NCI-H69 (cell line): ENCODE measurements at places on chromosomes 13 and 19.

- DNase-seq = no peak
These were observed 16.7 kb downstream of the ZIC2 start for GRCh38 chr13:99998261-99998660.

GRCh38 chr13:110471156-110471832 is 90.2 kb downstream of the RAB20 start:
- DNase-seq = no peak

DNA sequence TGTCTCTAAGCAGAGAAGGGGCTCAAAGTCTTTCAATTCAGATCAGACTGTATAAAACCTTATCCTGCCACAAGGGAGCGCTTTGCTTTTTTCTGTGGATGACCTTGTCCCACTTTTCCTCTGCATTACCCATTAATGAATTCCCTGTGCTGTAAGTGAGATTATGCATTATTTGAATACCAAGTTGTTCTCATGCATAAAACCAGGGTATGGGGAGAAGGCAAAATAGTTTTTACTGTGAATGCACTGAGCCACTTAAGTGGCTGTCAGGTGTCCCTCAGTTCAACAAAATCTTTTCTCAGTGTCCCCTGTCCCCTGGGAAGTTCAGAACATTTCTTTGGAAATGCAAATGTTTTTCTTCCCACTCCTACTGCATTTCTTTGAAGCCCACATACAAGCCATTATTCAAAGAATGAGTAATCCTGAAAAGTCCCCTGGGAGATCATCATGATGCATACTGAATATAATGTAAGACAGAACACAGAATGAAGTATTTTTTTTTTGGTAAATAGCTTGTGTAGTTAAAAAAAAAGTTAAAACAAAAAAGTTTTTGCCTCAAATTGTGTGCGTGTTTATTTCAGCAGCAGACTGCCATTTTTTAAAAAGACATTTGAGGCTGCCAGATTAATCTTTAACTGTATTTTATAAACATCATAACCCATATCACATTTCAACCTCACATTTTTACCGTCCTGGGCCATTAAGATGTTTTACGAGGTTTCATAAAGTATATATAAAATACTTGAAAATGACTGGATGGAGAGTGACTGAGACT is 506.7 kb upstream of the PCDH9 start:
- DNase-seq = peak; percentile 78

- no peak for DNase-seq
These were observed 211.0 kb downstream of the SLC7A1 start for GRCh38 chr13:29384466-29384865.

DNA sequence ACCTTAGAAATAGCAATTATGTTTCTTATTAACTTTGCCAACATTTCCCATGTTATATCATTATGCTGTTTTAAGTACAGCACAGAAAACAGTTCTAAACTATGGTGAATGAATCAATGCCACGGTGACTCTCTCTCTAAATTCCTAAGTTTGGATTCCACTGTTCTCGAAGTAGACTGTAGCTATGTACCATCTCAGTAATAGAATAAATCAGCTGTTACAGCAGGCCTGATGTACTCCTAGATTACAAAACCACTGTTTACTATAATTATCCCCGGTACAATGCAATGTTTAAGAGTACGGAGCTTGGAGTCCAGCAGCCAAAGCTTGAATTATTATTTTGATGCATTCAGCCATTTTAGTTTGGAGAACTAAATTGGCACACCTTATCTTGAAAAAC is 476.3 kb upstream of the SLITRK1 start:
- DNase-seq = peak; percentile 32

DNA sequence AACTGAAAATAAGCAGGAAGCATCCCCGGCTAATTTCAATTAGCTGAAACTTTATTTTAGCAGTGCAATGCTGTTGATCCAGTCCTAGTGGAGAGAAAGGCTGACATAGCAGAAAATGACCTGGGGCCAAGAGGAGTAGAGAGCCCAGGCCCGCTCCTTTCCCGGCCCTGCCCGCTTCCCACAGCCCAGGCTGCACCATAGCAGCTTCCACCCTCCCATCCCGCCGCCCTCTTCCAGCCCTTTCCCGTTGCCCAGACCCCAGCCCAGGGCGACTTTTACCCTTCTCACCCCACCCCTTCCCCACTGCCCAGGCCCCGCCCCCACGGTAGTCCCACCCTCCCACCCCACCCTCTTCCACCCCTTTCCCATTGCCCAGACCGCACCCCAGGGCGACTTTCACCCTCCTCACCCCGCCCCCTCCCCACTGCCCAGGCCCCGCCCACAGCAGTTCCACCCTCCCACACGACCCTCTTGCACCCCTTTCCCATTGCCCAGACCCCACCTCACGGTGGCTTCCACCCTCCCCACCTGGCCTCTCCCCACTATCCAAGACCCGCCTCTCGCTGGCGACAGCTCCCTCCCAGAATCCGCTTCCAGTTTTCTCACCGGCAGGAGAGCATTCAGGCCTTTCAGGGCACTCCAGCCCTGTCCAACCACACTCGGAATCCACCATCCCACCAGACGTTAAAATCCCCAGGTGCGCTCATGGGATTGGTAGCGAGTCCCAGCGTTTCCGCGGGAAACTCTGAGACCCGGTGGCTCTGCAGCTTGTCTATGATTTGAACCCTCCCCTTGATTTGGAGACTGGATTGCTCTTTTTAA is 8.3 kb downstream of the ZNF160 start:
- DNase-seq = no peak
